ENCODE measurements at places on chromosomes 6 and 20.

GRCh38 chr6:156336733-156337132 lies 440.4 kb upstream of the ARID1B start:
- no peak for DNase-seq

DNA sequence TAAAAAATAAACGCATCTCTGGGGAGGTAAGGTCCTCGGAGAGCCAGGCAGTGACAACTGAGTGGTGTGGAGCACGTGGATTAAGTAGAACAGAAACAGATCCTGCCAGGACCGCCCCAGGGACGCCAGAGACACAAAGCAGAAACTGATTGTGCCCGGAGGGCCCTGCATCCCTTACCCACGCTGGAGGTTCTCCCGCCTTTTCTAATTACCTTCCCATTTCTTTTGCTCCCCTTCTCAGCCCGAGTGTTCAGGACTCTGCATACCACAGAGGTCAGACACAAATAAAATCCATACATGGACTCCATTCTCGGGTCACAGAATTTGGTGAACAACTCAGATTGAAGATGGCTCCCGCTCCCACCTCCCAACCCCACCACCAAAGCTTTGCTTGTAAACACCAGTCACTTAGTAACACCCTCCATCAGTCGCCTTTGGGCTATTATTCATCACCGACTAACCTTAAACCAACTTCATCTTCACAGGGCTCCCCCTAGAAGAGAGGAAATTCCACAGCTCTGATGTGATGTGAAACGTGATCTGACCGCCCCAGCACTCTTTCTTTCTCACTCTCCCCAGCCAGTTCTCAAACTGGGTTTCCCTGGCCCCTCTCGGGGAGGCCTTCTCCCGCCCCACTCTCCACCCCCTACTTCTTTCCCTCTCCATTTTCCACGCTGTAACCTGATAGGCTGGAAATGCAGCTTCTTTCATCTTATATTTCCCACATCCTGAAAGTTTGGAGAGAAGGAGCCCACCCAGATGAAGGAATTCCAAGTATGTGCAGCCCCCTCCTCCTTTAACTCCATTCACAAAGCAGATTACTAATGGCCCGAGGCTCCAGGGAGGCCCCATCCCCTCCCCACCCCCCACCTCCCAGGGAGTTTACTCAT lies 32.5 kb upstream of the PIM1 start:
- no peak for DNase-seq

DNA sequence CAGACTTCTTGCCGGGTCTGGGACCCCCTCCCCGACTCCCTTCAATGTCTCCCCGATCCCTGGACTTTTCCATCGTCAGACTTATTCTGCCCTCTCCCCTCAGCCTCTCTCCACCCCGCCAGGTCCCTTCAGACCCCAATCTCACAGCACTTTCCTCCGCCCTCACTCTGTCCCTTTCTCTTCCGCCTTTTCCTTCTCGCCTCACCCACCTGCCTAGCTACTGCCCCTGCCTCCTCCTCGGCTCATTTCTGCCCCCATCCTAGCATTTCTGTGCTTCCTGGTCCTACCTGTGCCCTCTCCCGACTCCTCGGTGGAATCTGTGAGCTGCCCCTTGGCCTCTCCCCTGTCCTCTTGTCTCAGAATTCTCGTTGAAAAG lies 616 bp downstream of the CHMP4B start:
- DNase-seq = no peak

DNA sequence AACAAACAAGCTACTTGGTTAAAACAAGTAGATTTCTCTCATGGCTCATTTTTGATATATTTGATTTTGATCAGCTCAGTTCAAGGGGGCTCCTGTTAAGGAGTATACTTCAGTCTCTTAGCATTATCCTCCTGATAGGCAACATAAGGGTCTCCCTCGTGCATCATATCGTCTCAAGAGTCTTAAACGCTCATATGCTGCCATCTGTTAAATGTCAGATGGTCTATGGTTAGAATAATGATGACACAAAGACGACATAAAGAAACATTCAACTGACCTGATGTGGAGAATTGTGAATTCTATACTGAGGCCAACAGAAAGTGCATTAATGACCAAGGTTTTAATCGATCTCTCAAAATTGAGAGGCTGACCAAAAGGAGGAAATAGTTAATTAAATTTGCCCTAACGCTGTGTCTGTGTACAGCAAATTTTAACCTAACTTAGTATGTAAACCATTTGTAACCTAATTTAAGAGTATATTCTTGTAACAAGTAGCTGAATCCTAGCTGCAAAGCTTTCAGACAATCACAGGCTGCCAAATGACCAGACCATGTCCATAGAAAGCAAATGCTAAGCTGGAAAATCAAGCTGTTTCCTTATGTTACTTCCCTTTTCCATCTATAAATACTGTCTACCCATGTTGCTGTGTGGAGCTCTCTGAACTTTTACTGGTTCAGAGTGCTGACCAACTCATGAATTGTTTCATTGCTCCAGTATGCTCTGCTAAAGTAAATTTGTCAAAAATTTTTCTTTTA lies 1688.5 kb downstream of the GRIK2 start:
- DNase-seq = no peak

DNA sequence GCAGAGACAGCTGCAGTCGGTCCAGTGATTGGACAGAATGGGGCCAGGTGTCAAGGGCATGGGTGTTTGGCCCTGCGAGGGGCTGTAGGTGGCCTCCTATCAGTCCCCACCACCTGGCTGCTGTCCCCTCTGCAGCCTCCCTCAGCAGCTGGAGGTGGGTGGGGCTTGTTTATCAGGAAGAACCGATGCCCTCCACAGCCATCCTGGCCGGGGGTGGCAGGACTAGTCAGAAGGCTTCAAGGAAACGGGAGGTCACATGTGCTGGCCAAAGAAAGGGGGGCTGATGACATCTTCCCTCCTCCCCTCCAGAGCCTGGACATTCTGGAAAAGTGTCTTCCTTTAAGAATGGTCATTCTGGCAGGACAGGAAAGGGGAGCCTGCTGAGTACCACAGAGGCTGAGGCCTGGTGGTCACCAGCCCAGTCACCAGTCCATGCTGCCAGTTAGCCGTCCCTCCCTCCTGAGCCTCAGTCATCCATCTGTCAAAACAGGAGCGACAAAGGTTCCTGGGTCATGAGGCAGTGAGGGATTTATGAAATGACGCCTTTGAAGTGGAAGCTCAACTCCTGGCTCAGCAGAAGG lies 4.1 kb downstream of the FAM210B start:
- DNase-seq = no peak

DNA sequence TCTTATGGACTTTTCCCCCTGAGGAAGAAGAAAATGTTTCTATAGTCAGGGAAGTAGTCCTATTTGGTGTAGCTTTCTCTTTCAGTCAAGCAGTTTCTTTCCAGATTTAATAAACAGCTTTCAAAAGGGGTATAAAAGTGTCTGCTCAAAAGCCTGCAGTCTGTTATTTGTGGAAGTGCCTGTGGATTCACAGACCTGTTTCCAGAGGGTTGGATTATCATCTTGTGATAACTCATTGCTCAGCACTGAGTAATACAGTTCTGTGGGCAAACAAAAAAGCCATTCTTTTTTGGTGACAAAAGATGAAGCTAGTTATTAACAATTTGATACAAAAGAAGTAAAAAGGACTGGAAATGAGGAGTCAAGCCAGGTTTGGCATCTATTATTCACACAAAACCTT lies 358.2 kb upstream of the ID4 start:
- DNase-seq = no peak

GRCh38 chr20:62876902-62877816 lies 15.5 kb upstream of the TCFL5 start:
- DNase-seq = no peak

- no peak for DNase-seq
Observed at GRCh38 chr6:36479256-36479655, 36.5 kb downstream of the KCTD20 start.

GRCh38 chr6:158415666-158416065 lies 103.4 kb downstream of the TULP4 start:
- no peak for DNase-seq

DNA sequence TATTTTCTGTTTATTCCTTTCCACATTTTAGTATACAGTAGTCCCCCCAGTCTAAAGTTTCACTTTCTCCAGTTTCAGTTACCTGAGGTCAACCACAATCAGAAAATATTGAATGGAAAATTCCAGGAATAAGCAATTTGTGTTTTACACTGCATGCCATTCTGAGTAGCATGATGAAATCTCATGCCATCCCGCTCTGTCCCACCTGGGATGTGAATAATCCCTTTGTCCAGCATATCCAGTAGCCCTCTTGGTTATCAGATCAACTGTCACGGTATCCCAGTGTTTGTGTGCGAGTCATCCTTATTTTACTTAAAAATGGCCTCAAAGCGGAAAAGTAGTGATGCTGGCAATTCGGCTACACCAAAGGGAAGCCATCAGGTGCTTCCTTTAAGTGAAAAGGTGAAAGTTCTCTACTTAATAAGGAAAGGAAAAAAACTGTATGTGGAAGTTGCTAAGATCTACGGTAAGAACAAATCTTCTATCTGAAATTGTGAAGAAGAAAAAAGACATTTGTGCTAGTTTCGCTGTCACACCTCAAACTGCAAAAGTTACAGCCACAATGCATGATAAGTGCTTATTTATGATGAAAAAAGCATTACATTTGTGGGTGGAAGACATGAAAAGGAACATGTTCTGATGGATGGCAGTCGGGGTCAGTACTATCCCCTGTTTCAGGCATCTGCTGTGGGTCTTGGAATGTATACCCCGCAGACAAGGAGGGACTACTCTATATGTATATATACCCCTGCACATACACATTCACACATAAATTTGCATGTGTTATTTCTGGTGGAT lies 11.3 kb downstream of the NOX3 start:
- DNase-seq = no peak

- no peak for DNase-seq
Observed at GRCh38 chr6:88376768-88377387, 210.7 kb upstream of the CNR1 start.

DNA sequence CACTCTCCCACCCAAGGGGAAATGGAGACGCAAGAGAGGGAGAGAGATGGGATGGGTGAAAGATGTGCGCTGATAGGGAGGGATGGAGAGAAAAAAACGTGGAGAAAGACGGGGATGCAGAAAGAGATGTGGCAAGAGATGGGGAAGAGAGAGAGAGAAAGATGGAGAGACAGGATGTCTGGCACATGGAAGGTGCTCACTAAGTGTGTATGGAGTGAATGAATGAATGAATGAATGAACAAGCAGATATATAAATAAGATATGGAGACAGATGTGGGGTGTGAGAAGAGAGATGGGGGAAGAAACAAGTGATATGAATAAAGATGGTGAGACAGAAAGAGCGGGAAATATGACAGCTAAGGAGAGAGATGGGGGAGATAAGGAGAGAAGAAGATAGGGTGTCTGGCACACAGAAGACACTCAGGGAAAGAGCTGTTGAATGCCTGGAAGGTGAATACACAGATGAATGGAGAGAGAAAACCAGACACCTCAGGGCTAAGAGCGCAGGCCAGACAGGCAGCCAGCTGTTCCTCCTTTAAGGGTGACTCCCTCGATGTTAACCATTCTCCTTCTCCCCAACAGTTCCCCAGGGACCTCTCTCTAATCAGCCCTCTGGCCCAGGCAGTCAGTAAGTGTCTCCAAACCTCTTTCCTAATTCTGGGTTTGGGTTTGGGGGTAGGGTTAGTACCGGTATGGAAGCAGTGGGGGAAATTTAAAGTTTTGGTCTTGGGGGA lies 754 bp downstream of the TNF start:
- DNase-seq = no peak

DNA sequence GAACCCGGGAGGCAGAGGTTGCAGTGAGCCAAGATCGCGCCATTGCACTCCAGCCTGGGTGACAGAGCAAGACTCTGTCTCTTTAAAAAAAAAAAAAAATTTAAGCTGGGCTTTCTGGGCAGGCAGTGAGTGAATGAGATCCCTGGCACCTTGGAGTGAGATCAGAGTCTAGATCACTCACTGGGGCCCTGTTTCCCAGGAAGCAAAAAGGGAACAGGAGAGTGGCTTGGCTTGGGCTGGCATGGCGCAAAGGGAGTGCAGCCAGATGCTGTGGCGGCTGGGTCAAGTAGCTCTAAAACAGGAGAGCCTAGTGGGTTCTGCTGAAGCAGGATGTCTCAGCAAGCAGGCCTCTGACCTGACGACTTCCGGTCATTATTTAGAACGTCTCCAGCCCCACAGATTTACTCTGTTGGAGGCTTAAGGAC lies 10.4 kb downstream of the PLCG1 start:
- DNase-seq = no peak

All from bone marrow (tissue), 2 donors.